Activated CD4-positive, alpha-beta memory T cell treated with anti-CD3 and anti-CD28 coated beads for 36 hours (primary cell): ENCODE measurements at places on chromosomes 11 and 22.
A peak's percentile ranks its signal among the peaks of the same experiment; 100 is the strongest.

- no peak for DNase-seq
These were observed 19.6 kb upstream of the PDGFD start for GRCh38 chr11:104183593-104183992.

- no peak for DNase-seq
These were observed 139.6 kb downstream of the TRPC6 start for GRCh38 chr11:101444164-101444563.

DNA sequence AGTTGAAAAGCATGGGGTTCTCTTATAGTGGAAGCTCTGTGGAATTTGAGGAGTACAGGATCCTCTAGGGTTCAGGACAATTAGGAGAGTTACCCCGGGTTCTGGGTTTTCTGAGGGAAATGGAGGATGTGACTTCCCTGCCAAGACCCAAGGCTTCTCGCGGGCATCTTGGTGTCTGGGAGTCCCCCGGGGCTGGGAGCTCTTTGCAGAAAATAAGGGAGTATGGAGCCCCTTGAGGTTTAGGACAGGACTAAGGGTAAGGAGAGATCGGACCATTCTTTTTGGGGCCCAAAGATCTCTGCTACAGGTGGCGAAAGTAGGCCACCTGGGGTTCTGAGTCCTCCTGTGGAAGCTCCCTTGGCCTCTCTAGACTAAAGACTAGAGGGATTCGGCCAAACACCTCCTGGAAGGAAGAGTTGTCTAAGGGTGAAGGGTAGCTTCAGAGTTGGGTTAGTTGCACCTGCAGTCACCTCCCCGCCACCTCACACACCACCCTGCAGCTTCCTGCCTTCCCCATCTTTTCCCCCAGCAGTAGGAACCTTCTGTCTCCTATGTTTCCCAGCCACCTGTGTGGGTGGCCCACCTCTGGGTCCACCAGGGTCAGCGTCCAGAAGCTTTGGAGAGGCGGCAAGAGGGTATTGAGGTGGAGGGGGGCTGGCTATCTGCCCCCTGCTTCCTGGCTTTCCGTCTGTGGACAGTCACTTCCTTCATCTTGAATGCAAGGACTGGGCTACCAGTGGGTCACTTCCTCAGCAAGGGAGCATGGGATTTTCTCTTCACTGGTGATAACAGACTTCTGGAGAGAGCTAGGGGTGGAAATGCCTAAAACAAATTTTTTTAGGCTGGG is 908 bp downstream of the LIMK2 start:
- DNase-seq: peak; percentile 13

DNA sequence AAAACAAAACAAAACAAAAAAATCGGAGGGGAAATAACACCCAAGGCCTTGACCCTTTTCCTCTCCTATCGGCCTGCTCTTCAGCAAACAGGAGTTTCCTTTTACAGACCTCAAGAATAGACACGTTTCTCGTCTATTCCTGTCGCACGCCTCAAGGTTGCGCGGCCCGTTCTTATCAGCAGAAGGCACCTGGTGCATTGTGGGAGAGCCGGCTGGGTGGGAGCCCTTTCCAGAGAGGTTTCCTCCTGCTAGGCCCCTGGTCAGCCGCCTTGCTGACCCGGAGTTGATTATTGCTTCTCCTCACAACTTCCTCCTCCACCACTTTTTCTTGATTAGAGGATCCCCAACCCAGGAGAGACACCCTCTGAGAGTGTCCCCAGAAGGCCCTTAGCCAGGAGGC is 497.3 kb downstream of the MIAT start:
- no peak for DNase-seq

GRCh38 chr22:26783885-26784284 is 126.5 kb downstream of the MIAT start:
- no peak for DNase-seq

DNA sequence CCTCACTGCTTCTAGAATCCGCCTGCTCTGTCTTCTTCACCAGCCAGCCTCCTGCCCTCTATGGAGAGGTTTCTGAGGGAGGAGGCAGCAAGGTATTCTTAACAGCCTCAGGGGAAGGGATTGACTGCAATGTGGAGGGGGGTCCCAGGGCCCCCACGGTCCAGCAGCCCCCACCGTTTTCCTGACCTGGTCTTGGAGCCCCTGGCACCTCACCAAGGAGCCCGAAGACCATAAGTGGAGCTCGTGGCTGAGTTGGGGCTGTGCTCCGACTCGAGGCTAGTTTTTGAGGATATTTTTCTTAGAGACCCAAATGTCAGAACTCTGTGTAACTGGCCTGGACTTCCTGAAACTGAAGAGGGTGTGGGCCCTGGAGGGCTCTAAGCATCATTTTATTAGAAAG is 590.0 kb downstream of the BRD1 start:
- DNase-seq: no peak

DNA sequence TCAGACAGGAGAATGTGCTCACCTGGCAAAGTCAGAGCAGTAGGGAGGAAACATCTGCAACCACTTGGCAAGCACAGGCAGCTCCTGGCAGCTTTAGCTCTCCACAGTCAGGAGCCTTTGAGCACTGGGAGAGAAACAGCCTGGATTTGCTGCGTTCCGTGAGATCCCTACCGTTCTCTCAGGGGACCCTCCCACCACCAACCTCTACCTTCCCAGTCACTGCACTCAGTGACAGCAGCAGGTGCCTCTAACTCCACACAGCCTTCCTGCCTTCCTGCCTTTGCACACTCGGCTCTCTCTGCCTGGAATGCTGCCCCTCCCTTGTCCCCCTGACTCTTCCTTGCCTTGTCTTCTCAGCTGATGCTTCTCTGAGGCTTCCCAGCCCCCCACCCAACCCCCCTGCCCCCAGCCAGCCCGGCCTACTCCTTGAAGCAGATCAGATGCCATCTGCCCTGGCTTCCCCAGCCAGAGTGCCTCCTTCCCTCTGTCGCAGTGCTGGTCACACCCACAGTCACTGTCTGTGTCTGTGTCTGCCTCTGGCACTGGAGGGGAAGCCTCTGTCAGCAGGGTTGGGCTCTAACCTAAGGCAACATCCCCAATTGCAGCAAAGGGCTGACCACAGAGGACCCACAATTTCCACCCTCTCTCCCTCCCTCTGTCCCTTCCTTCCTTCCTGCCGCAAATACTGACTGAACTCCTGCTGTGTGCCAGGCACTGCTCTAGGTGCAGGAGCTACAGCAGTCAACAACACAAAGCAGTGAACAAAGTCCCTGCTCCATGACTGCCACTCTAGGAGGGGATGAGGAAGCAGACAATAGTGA is 14.9 kb upstream of the TSKU start:
- DNase-seq: peak; percentile 43

DNA sequence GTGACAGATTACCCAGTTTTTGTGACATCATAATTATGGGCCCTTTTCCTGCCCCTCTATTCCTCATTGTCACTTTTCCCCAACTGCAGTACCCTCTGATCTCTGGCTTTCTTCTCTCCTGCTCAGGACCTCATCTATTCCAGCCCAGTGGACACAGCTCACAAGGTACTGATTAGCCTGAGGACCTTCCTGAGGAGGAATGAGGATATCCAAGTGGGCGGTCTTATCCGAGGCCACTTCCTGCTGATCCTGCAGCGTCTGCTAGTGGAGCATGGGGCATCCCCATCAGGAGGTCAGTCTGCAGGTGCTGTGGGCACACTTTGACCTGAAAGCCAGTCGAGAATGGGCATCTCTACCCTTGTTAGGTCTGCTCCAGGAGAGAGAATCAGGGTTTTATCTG is 24.5 kb upstream of the CCDC134 start:
- DNase-seq: no peak

- DNase-seq: no peak
These were observed 15.9 kb downstream of the MAP6 start for GRCh38 chr11:75652936-75653335.

- DNase-seq: no peak
These were observed 44.7 kb upstream of the MTMR2 start for GRCh38 chr11:95968585-95968984.

DNA sequence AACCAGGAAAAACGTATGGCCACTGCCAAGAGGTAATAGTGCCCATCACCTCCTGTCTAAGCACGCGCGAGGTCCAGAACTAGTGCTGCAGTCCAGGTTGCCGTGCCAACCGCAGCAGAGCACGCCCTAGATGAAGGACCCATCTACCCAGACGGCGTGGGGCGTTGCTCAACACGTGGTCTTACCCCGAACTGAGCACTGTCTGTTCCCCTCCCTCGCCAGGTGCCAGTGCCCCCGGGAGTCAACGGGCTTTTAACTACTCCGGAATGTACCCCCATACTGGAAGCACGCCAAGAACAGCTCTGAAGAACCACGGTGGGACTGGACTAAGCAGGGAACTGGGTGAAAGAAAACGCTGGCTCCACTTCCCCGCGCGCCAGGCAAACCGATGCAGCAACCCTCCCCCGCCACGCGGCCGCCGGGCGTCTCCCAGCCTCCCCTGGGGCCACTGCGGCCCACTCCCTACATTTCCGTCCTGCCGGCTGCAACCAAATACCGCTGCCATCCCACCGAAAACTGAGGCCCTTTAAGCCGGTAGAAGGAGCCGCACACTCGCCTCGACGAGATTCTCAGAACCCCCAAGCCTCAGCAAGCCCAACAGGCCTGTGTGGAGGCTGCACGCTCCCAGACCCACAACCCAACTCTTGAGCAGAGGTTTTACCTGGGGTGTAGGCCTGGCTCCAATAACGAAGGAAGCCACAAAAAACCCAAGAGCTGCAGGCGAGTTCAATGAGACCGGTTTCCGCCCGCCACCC is at the start of gene HSPA8:
HSPA8 (minus strand) TSS at position 734 of the 755 bp plus-strand sequence. CDS start 812 bp downstream, outside the sequence.
- DNase-seq: peak; percentile 72

DNA sequence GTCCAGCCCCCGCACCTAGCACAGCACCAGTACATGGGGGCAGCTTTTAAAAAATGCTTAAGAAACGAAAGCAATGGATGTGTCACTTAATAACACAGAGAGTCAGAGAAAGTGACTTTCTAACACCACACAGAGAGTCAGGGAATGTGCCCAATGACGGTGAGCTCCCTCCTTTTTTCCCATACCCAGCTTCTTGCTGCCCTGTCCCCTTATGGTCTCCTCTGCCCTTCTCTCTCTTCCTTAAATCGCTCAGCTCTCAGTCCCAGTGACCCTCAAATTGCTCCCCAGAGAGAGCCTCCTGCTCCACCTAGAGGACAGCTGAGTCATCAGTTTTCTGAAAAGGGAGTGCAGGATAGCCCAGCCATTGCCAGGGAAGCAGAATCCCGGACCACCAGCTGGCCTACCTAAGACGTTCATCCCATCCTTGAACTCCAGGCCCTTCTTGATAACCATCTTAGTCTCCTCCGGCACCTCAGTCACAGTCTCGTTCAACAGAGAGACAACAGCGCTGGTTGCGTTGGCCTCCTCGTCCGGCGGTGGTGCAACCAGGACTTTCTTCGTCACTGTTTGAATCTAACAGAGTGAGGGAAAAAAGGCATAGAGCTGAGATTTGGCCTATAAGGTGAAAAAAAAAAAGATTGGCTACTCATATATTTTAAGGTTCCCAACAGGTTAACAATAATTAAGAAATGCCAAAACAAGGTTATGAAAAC is 113.5 kb downstream of the SLC1A2 start:
- peak; percentile 35 for DNase-seq

GRCh38 chr11:26994631-26995095 is 751 bp downstream of the FIBIN start:
- DNase-seq: no peak

DNA sequence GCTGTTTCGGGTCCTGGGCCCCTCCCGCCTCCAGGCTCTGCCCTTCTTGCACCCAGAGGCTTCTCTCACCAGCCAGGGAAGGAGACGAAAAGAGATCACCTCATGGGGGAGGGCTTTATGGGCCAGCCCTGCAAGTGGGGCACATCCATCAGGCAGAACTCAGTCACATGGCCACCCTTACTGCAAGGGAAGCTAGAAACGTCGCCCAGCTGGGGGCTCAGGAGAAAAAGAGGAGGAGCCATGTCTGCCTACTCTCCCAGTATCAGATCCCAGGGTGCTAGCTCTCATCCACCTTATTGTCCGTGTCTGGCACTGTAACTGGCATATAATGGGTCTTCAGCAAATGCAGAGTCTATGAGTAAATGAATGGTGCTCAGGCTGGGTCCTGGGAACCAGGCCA is 24.2 kb downstream of the MFNG start:
- no peak for DNase-seq

- no peak for DNase-seq
These were observed 8.4 kb upstream of the ARHGAP20 start for GRCh38 chr11:110720431-110721275.

- no peak for DNase-seq
These were observed 524 bp upstream of the SLC1A2 start for GRCh38 chr11:35419830-35420333.

- DNase-seq: no peak
These were observed 43.9 kb downstream of the GAB2 start for GRCh38 chr11:78373689-78374088.

- DNase-seq: peak; percentile 45
These were observed 46.1 kb downstream of the RASSF10 start for GRCh38 chr11:13055200-13055599.

DNA sequence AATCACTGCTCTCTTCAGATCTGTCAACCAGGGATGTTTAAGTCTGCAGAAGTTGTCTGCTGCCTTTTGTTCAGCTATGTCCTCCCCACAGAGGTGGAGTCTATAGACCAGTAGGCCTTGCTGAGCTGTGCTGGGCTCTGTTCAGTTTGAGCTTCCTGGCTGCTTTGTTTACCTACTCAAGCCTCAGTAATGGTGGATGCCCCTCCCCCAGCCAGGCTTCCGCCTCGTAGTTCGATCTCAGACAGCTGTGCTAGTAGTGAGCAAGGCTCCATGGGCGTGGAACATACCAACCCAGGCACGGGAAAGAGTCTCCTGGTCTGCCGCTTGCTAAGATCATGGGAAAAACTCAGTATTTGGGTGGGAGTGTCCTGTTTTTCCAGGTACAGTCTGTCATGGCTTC is 27.6 kb upstream of the CASP12 start:
- no peak for DNase-seq

DNA sequence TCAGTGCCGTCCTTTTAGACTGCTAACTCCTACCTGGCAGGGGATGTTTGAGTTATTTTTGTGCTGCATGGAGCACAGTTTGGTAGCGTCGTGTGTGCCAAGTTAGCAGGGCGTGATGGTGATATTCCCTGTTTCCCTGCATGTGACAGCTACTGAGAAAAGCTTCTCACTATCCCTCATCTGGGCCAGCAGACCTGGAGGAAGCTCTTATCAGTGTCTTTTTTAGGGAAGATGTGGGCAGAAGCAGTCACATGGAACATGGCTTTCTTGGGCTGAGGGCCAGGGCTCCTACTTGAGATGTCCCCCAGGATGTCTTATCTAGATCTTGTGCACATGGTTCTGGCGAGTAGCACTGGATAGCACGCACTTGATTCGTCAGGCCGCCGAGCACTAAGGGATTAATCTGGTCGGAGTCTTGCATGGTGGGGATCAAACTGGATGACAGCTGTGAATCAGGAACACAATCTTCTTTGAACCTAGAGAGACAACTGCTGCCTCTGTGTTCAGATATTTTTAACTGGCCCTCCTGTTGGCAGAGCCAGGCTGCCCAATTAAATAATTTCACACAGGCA is 33.8 kb downstream of the TECTA start:
- DNase-seq: no peak
